Progenitor cell of endocrine pancreas (in vitro differentiated cells): ENCODE measurements at places on chromosomes 11 and 22.
A peak's percentile ranks its signal among the peaks of the same experiment; 100 is the strongest.

GRCh38 chr11:33930317-33931021, 38.6 kb upstream of the LMO2 start:
- DNase-seq, result no peak

DNA sequence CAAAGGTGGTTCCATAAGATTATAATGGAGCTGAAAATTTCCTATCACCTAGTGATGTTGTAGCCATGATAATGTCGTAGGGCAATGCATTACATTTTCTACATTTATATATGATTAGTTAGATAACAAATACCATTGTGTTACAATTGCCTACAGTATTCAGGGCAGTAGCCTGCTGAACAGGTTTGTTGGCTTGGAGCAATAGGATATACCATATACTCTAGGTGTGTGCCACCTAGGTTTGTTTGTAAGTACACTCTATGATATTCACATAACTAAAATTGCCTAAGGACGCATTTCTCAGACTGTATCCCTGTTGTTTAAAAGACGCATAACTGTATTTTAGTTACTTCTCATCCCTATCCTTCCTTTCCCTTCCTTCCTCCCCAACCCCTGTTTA, 13.6 kb downstream of the PLEKHB1 start:
- no peak for DNase-seq

GRCh38 chr22:44247923-44248892, 64.5 kb downstream of the SHISAL1 start:
- no peak for DNase-seq

GRCh38 chr22:25060522-25061071, 108.1 kb downstream of the KIAA1671 start:
- DNase-seq, result no peak

- DNase-seq, result peak; percentile 60
These were observed at the start of gene PARVA for GRCh38 chr11:12377106-12377823. TSS of gene PARVA (plus strand) at chr11:12377571. CDS start at chr11:12377648, 77 bp downstream.

DNA sequence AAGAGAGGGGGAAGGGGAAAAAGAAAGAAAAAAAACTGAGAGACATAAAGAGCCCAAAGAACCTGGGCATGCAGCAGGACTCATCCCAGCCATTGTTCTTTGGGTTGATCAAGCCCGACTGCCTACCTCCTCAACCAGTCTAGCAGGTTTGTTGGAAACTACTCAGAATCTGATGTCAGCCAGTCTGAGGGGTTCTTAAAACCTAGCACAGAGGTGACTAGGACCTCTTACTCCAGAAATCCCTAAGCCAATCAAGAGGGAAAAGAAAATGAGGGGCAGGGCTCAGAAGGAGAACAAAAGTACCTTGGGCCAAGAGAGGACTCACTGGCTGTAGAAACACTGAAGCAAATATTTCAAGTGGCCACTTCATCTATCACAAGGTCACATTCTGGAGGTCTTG, 228.0 kb downstream of the AASDHPPT start:
- no peak for DNase-seq

DNA sequence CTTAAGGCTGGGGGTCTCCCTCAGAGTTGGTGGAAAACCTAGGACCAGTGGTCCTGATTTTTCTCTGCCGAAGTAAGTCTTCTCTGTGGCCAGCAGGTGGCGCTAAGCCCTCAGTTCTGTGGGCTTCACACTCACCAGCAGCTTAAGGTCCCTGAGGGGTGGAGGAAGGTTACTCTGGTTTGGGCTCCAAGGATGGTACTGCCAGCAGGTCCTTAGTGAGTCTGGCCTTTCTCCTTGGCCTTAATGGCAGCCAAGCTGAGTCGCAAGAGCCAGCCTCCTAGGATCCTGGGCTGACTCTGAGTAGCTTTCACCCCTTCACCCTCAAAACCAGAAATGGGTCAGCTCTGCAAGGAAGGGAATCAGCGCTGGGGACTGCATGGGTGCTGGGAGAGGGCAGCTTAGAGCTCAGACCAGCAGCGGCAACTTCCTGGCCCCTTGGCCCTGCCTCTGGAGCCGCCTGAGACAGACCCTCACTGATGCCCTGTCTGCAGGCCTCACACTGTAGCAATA, 4.4 kb downstream of the KCNJ11 start:
- peak; percentile 76 for DNase-seq

DNA sequence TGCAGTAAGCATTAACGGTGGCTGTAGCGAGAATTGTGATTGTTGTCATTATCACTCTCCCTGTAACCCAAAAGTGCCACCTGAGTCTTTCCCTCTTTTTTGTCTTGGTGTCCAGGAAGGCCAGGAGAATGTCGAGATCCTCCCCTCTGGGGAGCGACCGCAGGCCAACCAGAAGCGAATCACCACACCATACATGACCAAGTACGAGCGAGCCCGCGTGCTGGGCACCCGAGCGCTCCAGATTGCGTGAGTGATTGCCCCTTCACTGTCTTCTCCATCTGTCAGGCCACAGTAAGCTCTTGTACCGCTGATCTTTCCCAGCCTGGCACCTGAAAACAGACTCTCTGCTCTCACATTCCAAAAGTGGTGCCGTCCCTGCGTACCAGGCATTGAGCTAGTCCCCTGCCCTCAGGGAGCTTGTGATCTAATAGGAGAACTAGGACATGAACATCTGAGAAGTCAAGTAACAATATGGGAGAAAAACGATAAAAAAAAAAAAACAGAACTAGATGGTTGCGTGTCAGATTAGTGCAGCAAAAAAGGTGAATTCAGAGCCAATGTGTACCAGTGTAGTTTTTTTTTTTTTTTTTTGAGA, 5.8 kb downstream of the POLR2F start:
- no peak for DNase-seq

DNA sequence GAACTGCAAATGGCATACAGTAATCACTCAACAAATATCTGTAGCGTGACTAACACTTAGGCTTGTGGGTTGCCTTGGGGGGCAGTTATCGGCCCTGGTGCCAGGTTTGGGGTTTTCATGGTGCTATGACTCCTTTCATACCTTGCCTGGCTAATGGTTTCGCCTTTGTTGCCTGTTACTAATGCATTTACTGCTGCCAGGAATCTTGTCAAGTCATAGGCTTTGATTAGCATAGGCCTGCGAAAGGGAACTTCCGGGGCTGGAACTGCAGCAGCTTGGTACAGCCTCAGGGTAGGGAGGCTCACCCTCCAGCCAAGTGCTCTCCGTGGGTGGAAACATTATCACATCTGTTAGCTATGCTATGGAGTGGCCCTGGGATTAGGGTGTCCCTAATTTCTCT, 13.2 kb downstream of the SLC25A18 start:
- DNase-seq, result no peak

DNA sequence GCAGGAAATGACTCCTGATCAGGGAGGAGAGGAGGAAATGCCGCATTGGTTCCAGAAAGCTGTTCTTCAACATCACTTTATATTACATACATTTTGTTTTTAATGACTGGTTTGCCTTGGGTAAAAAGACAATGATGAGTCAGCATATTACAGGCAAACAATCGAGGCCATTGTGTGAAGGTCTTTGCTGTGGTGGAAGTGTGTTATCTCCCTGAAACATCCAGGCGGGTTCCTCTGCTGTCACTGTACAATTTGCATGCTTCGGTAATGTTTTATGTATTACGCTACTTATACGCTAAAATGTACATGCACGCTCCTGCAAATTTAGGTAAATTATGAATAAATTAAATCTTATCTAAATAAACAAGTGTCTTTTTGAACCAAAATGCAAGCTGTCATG, 161.1 kb downstream of the KIRREL3 start:
- DNase-seq, result no peak

DNA sequence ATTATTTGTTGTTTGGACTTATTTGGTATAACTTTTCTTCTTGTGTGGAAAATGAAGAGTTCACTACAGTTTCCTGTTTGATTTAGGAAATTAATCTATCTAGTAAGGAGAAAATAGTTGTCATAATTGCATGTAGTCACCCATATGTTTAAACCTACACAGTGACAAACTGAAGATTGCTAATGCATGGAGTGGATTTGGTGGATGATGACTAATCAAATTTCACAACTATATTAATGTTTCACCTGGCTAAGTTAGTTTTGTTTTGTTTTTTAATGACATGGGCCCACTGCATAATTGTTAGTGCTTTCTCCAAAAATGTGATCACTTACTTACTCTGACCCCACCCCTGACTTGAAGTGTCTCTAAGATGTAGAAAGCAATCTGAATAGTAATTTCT, 170.6 kb downstream of the DYNC2H1 start:
- no peak for DNase-seq

GRCh38 chr22:30605449-30606110, 1.4 kb upstream of the TCN2 start:
- DNase-seq, result no peak

GRCh38 chr11:61921446-61921845, 4.1 kb upstream of the RAB3IL1 start:
- no peak for DNase-seq

DNA sequence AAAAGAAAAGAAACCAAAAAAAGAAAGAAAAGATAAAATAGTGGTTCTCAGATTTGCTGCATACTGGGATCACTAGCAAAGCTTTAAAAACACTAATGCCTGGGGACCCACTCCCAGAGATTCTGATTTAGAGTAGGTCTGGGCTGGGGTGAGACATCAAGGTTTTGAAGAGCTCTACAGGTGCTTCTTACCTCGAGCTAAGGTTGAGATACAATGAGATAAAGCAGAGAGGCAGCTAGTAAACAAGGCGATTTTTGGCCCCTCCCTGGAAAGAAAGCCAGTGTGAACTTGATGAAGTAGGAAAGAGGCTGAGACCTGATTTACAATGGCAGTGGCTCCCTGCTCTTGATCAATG, 327.6 kb upstream of the CCDC90B start:
- no peak for DNase-seq

- DNase-seq, result no peak
These were observed 12.4 kb downstream of the C11orf21 start for GRCh38 chr11:2289350-2289749.

- DNase-seq, result no peak
These were observed 193.2 kb upstream of the PLET1 start for GRCh38 chr11:112453601-112454577.

DNA sequence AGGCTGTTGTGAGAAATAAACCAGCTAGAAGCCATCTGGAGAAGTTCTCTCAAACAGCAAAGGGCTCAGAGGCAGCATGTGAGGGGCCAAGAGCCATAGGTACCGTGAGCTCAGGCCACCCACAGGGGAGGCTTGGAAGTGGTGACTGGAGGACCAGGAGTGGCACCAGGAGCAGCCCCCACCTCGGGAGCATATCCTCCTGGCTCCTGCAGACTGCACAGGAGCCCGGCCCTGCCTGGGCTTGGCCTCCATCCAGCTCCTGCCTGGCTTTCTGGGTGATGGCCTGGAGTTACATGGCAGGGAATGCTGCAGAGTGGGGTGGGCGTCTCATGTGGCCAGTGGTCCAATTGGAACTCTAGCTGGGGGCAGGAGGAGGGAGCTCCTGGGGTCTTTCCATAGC, 4.2 kb upstream of the MPPED1 start:
- no peak for DNase-seq

GRCh38 chr22:29385151-29385704, 3.1 kb downstream of the AP1B1 start:
- DNase-seq, result no peak

DNA sequence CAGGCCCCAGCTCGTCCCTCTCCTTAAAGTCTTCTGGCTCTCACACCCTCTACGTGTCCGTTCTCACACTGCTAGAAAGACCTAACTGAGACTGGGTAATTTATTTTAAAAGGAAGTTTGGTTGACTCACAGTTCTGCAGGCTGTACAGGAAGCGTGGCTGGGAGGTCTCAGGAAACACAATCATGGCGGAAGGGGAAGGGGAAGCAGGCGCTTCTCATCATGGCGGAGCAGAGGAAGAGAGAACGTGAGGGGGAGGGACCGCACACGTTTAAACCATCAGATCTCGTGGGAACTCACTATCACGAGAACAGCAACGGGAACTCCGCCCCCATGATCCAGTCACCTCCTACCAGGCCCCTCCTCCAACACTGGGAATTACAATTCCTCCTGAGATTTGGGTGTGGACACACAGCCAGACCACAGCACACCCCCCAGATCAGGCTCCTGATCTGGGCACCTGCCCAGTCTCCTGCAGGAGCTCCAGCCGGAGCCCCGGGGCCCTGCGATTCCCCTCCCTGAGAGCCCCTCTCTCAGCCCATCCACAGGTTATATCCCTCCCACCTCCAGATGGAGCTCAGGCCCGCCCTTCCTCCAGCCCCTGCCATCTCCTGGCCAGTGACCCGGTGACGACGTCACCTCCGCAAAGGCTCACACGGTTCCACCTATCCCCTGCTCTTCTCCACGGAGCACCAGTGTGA, 170.2 kb downstream of the BRD1 start:
- DNase-seq, result no peak

DNA sequence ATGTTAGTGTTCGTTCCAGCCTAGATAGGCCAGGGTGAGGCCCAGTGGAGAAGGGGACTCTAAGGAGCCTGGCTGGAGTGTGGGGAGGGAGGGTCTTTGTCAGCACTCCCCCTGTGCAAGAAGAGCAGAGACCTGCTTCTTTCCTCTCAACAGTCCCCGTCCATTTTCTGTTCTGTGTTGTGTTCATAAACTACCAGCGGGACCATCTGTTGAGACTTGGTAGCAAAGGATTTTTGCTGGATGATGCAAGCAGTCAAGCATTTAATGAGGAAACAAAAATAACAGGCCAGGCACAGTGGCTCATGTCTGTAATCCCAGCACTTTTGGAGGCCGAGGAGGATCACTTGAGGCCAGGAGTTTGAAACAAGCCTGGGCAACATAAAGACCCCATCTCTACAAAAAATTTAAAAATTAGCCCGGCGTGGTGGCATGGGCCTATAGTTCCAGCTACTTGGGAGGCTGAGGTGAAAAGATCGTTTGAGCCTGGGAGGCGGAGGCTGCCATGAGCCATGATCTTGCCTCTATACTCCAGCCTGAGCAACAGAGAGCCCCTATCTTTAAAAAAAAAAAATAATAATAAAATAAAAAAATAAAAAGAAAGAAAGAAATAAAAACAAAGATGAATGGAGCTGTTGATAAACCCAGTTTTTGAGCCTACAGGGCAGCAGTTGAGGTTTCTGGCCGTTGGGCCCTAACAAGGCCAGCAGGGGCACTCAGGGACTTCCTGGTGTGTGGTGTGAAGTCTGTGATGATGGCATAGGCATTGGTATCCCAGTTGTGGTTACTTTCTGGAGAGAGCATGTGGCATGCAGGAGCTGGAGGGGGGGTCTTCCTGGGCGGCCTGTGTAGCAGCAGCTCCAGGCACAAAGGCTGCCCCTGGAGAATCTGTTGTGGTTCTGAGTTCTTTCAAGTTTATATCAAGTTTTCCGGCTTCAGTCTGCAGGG, 1.7 kb upstream of the TXNRD2 start:
- no peak for DNase-seq

- no peak for DNase-seq
These were observed 18.0 kb upstream of the JHY start for GRCh38 chr11:122864386-122865115.
